Activated gamma-delta T cell treated with anti-CD3 and anti-CD28 coated beads, Interleukin-2, amount 50 U/mL, for 16 hours (primary cell): ENCODE measurements at places on chromosomes 1 and 21.
A peak's percentile ranks its signal among the peaks of the same experiment; 100 is the strongest.

DNA sequence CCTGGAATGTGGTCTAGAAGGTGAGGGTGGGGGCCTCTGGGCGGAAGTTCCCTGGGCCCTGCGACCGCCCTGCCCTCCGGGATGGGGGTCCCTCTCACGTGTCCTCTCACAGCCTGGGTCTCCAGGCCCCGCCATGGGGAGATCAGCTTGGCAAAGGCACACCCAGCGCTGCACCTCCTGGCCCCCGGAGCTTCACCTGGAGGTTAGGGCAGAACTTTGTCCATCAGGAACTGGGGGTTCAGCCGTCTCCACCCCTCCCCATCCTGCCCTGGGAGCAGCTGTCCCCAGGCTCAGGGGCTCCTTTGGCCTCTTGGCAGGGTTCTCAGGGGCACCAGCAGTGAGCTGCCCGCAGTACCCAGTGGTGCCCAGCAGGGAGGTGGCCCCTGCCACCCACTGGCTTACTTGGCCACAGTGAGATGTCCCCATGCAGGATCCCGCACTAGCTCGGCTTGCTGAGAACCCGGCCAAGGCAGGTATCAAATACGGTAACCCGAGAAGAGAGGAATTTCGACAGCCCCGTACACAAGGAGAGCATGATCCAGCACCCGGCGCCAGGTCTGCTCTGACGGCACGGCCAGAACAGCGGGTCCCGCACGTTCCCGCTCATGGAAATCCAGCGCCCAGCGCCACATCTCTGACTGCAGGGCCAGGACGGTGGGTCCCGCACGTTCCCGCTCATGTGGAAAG, 36.7 kb downstream of the RRP1 start:
- DNase-seq = no peak

DNA sequence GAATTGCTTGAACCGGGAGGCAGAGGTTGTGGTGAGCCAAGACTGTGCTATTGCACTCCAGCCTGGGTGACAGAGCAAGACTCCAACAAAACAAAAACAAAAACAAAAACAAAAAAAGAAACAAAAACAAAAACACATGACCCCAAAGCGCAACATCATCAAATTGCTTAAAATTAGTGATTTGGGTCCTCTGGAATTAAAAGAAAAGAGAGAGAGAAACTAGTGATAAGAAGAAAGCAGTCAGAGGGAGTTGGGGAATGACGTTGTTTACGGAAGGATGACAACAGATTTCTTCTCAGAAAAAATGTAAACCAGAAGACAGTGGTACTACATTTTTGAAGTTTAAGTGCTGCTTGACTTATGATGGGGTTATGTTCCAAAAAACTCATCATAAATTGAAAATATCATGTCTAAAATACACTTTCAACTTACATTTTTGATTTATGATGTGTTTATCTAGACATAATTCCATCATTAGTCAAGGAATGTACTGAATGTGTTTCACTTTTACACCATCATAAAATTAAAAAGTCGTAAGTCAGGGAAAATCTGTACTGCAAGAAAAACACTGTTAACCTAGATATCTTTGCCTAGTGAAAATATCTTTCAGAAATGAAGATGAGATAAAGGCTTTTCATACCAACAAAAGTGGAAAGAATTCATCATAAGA, 88.0 kb downstream of the MT1HL1 start:
- DNase-seq = no peak

GRCh38 chr1:18883636-18884418, 18.5 kb downstream of the ALDH4A1 start:
- DNase-seq = peak; percentile 61

DNA sequence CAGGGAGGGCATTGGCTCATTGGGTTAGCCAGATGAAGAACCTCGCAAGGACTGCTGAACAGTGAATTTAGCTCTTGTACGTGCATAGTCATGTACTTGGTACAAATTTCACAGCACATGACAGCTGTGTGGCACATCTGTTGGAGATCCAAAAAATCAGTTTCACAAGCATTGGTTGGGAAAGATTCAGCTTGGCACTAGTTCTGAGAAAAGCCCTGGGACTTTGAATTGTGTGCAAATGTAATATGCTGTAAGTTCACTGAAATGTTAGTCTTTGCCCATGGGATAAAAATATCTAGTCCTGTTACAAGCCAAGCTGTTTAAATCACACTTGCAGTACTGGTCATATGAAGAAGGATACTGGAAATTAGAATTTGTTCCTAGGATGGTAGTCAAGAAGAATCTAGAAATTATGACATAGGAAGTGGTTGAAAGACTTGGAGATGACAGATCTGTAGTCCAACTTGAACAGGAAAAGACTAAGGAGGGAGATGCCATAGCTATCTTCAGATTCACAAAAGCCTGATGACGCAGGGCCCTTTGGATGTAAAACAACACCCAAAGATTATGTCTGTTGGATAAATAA, 19.2 kb downstream of the LAMC2 start:
- no peak for DNase-seq

DNA sequence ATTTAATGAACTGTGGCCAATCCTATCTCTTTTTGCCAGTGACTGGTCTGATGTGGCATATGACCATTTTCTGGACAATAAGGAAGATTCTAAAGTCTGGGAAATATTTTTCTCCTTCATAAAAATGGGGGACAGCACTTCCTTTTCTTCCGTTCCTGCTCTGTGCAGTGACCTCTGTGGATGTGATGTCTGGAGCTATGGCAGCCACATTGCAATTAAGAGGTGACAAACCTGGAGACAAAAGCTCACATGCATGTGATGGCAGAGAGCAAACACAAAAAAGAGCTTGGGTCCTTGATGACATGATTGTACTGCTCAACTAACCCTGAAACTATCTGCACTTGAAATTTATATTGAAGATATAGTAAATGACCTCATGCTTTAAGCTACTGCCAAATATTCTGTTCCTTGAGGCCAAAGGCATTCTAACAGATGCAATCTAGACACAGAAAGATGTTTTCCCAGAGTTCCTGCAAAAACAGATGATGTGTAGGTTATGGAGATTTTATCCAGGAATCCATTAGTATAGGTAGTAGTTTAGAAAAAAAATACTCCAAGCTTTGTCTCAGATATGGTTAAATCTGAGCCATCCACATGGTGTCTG, 2.2 kb upstream of the MAGI3 start:
- no peak for DNase-seq

DNA sequence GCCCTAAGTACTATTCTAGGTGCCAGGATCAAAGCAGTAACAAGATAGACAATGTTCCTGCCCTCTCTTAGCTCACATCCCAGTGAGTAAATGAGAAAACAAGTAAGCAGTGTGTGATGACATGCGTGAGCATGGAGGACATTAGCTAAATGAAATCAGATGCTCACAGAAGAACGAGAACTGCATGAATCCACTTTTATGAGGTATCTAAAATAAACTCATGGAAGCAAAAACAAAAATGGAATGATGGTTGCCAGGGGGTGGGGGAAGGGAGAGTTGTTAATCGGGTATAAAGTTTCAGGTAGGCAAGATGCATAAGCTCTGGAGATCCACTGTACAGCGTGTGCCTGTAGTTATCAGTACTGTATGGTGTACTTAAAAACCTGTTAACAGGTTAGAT, 195.1 kb downstream of the HHAT start:
- no peak for DNase-seq

DNA sequence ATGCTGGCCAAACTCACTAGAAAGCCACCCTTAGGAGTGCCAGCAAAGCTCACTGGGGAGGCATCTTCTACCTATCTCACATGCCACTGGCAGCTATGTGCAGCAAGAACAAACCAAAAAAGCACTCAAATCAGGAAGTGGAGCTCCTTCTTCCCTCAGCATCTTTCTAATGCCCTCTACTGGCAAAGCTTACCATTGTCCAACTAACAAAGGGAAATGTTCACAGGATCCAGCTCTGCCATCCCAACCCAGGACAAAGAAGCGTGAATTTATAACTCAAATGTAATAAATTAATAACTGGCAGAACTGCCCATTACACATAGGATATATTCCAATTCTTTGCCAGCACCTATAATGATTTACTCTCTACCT, 38.9 kb downstream of the LEPR start:
- no peak for DNase-seq

GRCh38 chr1:181765451-181766026, 282.2 kb downstream of the CACNA1E start:
- DNase-seq = no peak

- DNase-seq = no peak
Measured at GRCh38 chr1:185398022-185398421, 81.0 kb upstream of the IVNS1ABP start.

DNA sequence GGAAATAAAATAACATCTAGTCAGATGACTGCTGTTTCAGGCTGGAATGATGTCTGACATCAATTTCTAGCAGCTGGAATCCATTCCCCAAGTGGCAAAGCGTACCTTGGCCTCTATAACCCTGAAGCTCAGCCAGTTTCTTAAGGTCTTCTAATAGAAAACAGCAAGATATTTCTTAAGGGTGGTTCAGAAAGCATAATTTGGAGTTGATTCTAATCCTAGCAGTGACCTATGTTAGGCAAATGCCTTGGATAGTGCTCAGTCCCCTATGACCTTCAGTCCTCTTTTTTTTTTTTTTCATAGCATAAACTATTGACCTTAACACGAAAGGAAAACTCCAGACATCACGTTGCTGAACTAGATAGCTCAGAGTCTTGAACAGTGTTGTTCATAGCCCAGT, 56.5 kb downstream of the LAMC2 start:
- DNase-seq = no peak

- no peak for DNase-seq
Measured at GRCh38 chr1:99737016-99737415, 29.4 kb downstream of the FRRS1 start.

DNA sequence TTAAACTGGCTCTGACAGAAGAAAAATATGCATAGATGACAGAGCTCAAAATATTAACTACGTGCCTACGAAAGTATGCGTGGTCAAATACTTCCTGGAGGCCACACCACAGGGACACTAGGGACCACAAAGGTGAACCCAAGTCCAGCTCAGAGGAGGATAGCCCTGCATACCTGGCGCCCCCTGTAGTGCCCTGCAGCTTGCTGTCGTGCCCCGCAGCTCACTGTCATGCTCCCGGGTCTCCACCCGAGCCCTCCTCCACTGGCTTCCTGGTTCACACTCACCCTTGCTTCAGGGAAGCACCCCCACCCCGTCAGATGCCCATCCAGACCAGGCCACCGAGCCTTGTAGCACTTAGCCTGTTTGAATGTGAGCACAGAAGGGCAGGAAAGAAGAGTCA, 16.7 kb upstream of the NADK start:
- no peak for DNase-seq

GRCh38 chr1:197374428-197374827, 106.4 kb downstream of the CRB1 start:
- DNase-seq = no peak

GRCh38 chr21:37475186-37475868, 108.8 kb downstream of the DYRK1A start:
- no peak for DNase-seq

DNA sequence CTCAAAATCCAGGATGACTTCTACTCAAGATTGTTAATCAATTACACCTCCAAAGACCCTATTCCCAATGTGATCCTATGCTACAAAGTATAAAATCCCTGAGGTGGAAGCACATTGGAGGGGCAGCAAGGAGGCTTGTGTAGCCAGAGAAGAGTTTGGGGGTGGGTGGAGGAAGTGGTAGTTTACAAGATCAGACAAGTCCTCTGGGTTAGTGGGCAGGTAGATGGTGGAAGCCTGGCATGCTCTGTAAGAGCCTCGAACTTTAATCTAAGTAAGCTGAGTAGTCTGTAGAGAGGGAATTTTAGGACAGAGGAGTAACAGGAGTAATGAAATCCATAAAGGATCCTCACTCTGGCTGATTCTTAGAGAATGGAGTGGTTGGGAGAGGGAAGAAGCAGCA, 65.0 kb upstream of the KCTD3 start:
- DNase-seq = no peak

GRCh38 chr1:40404670-40405462, 31.3 kb downstream of the SMAP2 start:
- no peak for DNase-seq

- DNase-seq = no peak
Measured at GRCh38 chr1:57623039-57623790, 199.4 kb upstream of the DAB1 start.

DNA sequence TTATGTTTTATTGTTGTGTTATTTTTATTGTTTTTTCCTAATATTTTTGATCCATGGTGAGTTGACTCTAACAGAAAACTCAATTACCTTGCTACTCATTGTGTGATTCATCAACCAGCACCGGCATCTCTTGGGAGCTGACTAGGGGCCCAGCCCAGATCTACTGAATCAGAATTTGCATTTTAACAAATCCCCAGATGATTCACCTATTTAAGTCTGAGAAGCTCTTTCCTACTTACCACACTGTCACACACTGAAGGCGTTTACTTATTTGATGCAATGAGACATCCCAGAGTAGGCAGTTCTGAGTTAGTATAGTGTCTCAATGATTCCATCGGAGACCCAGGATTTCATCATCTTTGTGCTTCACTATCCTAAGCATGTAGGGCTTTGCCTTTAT, 416.6 kb downstream of the RWDD3 start:
- no peak for DNase-seq

DNA sequence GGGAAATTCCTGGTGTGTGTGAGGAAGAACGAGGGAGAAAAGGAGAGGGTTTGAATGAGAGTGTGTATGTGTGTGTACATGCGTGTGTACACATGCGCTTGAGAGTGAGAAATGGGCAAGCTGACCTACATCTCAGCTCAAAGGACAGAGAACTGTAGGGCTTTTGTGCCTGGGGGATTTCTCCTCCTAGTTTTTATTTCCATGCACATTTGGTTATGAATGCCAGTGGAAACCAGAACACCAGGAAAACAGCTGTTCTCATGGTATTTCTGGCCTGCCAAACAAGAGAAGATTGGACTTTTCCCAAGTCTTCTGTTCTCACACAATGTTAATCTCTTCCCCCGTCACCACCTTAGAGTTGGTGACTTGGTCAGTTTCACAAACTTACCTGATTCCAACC, 45.2 kb downstream of the SLC44A3 start:
- DNase-seq = no peak

DNA sequence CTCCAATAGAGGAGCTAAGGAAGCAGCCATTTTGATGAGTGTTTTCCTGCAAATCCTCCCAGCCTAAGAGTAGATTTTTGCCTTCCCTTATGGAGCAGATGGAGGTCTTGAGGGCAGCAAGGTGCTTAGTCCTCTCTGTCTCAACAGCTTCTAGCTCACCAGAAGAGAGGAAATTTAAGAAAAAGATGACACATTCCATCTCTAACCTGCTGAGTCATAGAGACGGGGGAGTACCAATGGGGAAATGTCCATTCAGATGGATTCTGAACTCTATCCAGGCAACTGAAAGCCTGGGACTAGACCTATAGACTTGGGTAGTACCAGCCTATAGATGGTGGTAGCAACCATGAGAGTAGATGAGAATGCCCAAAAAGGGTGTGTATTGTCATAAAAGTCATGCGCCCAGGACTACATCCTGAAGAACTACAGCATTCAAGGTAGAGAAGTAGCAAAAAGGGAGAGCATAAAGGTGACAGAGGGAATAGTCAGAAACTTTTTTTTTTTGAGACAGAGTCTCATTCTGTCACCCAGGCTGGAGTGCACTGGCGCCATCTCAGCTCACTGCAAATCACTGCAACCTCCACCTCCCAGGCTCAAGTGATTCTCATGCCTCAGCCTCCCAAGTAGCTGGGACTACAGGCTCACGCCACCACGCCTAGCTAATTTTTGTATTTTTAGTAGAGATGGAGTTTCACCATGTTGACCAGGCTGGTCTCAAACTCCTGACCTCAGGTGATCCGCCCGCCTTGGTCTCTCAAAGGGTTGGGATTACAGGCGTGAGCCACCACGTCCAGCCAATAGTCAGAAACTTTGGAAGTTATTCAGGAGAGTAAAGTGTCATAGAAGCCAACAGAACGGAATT, 10.7 kb upstream of the ELOA start:
- DNase-seq = no peak
